ENCODE measurements at places on chromosomes 12 and 14.
A peak's percentile ranks its signal among the peaks of the same experiment; 100 is the strongest.

GRCh38 chr12:46617167-46617566 is 208.6 kb downstream of the SLC38A4 start:
- DNase-seq = no peak

DNA sequence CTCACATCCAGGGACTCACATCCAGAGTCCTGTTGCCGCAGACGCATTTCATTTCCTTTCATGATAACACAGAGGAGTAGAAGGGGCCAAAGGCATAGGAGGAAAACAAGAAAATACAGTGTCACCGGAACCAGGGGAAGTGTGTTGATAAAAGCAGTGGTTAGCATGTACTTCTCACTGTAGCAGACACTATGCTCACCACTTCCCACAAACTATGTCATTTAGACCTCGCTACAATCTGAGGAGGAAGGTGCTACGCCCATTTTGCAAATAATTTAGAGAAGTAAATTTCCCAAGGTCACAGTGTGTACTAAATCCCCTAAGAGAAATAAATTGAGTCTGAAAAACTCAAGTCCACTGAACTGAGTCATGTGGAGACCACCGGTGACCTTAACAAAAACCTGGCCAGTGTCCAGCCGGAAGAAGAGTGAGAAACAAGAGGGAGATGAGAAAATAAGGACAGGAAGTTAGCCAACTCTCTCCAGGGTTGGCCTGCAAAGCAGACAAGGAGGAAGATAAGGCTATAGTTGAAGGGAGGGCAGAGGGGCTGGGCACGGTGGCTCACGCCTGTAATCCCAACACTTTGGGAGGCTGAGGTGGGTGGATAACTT is 25.8 kb upstream of the TMCC3 start:
- no peak for DNase-seq

- DNase-seq = no peak
These were observed 355.8 kb downstream of the FSCB start for GRCh38 chr14:44151130-44151820.

DNA sequence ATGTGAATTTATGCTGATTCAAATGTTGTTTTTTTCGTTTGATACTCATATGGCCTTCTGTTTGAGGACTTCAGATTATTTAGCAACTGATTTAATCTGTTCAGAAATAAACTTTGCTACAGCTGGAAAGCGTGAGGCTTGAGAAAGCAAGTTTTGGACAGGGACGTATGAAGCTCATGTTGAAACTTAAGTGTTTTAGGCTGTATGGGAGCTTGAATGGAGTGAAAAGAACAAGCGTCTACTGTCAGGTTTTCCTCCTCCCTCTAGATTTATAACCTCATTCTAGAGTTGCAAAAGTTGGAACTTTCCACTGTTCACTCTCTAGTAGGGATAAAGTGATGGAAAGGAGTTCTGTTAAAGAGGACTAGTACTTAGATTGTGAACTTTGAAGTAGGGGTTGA is 1.0 kb downstream of the PRPF39 start:
- no peak for DNase-seq

DNA sequence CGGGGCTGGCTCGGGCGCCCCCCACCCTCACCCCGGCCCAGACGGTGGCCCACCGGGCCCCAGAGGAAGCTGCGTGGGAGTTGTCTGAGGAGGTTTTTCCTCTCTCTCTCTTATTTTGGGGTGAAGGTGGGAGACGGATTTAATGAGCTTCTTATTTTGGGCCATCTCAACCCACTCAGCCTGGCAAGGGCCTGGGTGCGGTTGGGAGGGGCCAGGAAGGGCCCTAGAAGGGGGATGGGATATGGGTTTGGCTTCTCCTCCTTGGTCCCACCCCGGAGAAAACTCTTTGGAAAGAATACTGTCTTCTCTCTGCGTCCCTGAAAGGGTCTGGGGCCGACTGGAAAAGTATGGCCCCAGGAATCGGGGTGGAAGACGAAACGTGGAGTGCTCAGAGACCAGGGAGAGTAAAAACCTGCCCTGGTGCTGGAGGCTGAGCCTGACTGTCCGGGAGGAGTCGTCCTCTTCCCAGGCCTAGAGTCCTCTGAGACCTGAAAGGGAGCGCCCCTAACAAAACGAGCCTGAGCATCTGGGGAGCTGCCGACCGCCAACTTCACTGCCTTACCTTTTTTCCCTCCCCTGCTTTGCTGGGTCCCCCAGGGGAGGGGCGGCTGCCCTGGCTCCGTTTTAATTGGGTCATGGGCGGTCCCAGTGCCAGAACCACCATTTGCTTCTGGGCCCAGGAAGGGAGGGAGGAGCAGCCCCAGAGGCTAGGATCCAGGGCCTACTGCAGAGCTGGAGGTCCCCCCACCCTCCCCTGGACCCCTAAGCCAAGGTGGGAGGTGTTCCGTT is 1.6 kb downstream of the MMP14 start:
- no peak for DNase-seq

- DNase-seq = peak; percentile 15
These were observed 129.3 kb upstream of the SSTR1 start for GRCh38 chr14:38078393-38078792.

DNA sequence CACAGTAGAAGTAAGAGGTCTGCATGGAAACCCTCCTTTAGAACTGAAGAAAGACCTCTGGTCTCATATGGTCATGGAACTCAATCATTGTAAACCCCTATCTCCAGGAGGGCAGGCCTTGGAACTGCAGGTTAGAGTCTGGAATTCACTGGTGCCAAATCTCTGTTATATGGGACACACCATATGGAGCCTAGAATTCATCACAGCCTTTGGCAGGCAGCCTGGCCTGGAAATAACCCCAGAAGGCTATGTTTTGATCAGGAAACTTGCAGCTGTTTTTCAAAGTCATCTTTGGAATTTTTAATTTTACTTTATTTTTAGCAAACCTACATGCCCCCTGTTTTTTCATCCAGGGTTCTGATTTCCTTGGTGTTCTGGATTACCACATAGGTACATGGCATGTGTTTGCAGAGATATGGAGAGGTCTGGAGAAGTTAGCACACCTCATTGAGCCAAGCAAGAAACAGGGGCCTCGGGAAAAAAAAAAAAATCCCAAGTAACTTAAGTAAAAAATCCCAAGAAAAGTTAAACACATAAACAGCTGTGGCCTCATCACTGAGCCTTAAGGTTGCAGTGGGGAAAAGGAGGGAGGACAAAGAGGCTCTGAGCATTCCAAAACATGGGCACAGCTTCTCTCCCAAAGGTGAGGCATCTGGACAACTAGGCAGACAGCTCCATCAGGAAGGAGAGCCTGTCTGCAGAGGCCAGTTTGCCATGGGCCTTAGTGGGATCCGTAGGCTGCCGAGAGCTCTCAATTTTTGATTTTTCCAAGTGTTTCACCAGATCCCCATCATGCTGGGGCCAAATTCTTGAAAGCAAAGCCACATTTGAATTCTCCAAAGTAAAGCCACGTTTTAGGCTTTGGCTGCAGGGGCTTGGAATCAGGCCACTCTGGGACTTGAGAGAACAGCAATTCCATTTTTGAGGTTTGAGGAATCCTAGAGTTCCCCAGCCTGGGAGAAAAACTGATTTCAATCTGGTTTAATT is 339.6 kb upstream of the TBX3 start:
- DNase-seq = no peak

DNA sequence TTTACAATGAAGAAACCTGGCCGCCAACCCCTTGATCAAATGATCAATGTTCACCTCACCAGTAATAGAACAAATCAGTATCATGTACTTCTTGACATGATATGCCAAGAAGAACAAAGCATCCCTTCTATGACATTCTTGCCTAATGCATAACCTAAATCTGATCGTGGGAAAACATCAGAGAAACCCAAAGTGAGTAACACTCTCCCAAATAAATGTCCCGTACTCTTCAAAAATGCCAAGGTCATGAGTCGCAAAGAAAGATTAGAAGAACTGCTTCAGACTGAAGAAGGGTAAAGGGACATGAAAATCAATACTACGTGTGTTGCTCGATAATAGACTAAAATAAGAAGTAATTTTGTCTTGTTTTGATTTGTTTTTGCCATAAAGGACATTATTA is 11.4 kb upstream of the SLC25A3 start:
- DNase-seq = no peak

DNA sequence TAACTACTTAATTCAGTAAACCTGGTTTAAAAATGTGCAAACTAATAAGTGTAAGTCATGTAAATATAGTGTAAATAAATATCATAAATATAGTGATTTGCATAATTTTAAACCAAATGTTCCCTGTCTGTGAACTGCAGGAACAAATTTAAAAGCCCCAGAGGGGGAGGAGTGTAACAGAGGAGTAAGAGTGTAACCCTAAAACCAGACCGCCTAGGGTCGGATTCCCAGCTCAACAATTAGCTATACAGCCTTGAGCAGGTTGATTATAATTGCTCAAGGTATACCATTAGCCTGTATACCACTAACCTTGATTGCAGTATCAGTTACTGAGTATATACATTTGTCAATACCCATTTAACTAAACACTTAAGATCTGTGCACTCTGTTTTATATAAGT is 218.4 kb downstream of the ADAMTS20 start:
- no peak for DNase-seq

DNA sequence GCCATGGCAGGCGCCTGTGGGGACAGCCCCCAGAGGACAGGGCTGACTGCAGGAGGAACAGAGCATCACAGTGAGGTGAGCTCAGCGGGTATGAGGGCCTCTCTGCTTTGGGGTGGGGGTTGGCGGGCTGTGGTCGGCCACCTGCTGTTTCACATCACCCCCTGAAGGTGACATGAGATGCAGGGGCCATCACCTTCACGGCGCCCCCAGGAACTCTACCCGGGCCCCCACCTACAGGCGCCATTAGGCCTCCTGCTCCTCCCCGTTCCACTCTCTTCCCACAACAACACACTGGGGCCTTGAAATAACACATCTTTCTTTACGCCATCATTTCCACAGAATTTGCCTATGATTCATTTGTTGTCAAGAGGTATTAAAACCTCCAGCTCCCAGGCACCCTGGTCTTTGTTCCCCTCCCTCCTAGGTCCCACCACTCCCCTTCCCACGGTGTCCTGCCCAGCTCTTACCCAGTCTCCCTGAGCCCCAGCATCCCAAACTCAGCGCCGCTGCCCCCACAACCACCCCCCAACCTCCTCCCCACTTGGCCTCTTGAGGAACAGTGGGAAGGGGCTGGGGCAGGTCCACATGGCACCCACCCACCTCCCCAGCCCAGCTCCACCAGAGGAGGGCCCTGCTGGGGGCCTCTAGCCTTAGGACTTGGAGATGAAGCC is 12.7 kb upstream of the HDAC7 start:
- DNase-seq = peak; percentile 50

DNA sequence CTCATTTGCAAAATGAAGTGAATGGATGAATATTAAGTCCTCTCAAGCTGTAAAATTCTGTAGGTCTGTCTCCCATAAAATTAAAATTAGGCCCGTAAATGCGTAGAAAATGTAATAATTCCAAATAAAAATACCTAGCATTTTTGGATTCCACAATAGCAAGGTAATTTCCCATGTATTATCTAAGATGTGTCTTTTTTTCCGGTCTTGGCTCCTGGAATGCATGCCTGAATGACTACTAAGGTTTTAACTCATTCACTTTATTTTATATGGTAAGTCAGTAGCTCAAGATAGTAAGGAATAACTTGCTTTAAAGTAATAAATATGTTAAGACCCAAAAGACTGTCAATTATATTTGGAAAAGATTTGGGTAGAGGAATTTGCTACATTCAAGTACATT is 11.1 kb downstream of the TXNRD1 start:
- DNase-seq = no peak

DNA sequence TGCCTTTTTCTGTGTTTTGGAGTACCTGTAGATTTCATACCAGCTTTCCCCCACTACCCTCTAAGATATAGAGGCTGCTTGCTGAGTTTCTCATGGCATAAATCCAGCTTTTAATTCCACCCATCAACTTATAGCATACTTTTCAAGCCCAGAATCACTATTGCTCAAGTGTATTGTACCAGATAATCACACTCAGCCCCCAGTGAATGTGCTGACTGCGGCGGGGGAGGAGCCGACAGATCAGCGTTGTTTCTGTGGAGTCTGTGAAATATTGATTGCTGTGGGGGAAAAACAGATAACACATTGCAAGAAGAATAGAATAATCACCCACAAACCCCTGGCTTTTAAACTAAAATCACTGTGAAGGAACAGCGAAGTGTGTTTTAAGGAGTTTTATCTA is 296.1 kb downstream of the TMEM132D start:
- DNase-seq = no peak

DNA sequence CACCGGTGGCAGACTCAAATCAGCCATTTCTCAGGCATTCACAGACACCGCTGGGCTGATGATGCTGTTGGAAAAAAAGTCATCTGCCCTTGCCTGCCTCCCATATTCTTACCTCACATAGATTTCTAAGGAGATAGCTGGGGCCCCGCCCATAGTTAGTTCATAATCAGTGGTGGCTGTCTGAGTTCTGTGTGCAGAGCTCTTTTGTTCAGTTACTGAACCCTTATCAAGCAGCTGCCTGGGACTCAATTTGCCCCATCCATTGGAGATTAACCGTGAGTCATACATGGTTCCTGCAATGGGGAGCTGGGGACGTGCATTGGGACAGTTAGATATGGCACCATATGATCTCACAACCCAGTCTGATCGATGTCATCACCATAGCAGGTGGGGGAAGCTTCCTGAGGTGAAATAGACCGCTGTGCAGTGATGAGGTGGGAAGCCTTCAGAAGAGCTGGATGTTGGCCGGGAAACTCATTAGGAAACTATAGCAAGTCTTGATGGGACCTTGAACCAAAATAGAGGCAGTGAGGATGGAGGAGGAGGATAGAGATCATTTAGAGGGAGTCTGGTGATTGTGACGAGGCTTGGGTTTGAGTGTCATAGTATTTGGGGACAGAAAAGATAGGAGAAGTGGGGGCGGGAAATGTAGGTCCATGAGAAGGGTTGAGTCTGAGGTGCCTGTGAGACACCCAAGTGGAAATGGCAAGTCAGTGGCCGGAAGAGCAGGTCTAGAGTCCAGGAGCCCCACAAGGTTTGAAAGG is 147.8 kb downstream of the GCH1 start:
- DNase-seq = no peak

- DNase-seq = no peak
These were observed 77.2 kb downstream of the RFLNA start for GRCh38 chr12:124371970-124372555.

- DNase-seq = no peak
These were observed 27.6 kb downstream of the KICS2 start for GRCh38 chr12:64194333-64195149.

DNA sequence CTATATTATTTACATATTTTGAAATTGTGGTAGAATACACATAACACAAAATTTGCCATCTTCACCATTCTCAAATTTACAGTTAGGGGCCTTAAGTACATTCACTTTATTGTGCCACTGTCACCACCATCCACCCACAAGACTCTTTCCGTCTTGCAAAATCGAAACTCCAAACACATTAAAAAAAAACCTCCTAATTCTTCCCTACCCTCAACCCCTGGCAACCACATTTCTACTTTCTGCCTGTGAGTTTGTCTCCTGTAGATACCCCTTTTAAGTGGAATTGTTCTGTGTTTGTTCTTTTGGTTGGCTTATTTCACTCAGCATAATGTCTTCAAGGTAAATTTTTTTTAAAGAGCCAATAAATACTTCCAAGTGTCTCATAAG is 31.6 kb upstream of the AMIGO2 start:
- DNase-seq = no peak

GRCh38 chr14:20179218-20179617 is 11.5 kb upstream of the OR11G2 start:
- DNase-seq = no peak

- no peak for DNase-seq
These were observed 122.0 kb downstream of the TMEM117 start for GRCh38 chr12:43957732-43958372.
